ELF-1 (cell line): ENCODE measurements at places on chromosomes 11 and 22.

GRCh38 chr22:30362651-30363281 is 6.0 kb downstream of the CCDC157 start:
- peak; percentile 30 for DNase-seq

DNA sequence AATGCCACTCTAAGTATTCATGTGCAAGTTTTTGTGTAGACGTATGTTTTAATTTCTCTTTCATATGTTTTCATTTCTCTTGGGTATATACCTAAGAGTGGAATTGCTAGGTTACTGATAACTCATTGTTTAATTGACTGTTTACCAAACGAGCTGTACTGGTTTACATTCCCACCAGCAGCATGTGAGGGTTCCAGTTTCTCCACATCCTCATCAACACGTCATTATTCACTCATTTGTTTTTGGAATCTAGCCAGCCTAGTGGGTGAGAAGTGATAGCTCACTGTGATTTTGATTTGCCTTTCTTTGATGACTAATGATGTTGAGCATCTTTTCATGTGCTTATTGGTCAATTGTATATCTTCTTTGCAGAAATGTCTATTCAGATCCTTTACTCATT is 4.0 kb downstream of the ANKRD13D start:
- DNase-seq, result no peak

DNA sequence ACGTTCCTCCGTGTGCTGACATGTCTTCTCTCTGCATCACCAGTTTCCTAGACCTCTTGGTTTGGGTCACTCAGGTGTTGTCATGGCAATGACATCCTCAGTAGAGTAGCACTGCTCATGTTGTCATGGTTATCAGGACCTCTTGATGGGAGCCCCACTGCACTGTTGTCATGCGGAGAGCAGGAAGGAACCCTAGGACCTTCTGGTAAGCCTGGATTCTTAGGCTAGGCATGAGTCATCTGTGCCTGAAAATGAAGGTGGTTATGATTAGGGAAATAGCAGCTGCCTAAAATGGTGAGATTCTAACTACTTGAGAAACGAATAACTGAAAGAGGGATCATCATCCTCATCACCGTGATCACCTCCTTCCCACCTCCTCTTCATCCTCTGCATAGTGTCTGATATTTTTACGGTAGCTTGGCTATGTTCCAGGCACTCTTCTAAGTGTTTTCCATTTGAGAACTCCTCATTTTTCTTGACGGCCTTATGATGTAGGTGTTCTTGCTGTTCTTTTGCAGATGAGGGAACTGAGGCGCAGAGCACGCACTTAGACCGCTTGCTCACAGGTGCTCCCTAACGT is 858.4 kb downstream of the NTM start:
- DNase-seq, result no peak

GRCh38 chr11:112769584-112769983 is 191.6 kb upstream of the NCAM1 start:
- DNase-seq, result no peak

DNA sequence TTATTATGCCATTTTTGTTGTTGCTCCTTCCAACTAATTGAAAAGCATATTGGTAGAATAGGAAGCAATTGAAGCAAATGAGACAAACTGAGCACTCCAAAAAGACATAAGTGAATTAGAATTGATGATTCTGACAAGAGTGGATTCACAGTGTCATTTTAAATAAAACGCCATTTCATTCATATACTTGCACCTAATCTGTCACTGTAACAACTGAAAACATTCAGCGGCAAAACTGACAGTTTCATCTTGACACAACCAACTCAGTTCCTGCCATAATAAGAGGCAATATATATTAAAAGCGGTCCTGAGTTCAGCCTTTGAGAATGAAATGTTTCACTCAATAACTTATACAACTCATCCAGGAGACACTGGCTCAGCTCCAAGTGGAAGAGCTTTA is 306.8 kb downstream of the CNTN5 start:
- no peak for DNase-seq

GRCh38 chr11:134244593-134244992 is 8.6 kb downstream of the THYN1 start:
- DNase-seq, result peak; percentile 31

DNA sequence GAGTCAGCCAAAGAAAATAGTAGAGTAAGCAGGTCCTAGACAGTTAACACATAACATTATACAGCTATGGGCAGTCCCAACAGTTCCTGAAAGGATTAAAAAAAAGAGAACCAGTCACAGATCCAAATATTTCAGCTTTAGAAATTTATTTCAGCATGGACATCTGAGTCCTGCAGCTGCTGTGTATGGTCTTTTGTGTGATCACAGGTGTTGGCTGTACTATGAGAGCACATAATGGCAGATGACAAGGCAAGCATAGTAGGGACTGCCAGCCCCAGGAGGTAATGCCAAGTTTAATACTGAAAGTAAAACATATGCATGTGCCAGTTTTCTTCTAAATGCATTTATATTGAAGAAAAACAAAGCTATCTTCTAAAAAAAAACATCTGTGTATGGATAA is 158.1 kb downstream of the GRIA4 start:
- no peak for DNase-seq

GRCh38 chr11:125369808-125370207 is 126.3 kb downstream of the FEZ1 start:
- peak; percentile 27 for DNase-seq

GRCh38 chr11:66429983-66430602 is 8.6 kb downstream of the MRPL11 start:
- peak; percentile 82 for DNase-seq

- DNase-seq, result no peak
Observed at GRCh38 chr22:40749829-40750228, 69.3 kb downstream of the SLC25A17 start.

DNA sequence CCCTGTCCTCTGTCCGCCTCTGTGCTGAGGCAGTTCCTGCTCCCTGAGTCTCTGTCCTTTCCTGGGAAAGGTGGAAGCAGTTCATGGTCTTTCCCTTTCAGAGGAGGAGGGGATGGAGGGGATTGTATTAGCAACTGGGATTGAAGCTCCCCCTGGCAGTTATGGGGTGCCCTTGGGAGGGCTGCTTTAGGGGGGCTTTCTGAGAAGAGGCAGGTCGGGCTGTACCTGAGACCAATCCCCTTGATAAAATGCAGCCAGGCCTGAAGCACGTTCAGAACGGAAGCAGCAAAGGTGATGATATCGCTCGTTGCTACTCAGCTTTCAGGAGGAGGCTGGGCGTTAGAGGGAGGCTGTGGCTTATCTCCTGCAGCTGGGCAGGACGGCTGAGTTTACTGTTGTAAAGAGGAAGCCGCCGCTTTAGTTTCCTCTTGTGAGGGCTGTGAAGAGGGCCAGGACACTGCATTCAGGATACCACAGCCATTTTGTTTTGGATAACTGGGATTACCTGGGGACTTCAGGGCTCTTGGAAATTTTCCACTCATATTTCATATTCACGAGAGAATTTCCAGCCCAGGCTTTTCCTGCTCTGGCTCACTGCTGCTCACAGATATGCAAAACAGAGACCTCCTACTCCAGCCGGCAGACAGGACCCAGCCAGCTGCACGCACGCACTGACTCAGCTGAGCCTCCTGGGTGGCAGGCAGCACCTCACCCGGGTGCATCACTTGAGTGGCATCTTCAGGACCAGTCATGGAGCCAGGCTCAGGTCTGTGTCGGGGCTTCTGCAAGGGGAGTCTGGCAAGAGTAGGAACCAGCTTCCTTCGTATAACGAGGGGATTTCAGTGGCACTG is 798 bp downstream of the AMPD3 start:
- peak; percentile 74 for DNase-seq

DNA sequence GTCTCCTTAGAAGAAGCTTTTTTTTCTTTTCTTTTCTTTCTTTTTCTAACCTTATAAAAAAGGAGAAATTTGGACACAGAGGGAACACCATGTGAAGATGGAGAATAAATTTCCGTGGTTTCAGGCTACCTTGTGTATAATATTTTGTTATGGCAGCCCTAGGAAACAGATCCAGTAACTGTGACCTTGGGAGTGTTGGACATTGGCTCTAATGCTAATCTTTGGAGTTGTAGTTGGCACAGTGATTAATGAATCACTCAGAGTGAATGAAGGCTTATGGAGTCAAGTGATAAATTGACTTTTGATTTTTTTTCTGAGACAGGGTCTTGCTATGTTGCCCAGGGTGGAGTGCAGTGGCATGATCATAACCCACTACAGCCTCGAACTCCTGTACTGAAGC is 15.5 kb upstream of the PHOX2A start:
- DNase-seq, result no peak
